ENCODE measurements at places on chromosomes 3 and 15. TPM values are rescaled to one million over a fixed set of nuclear protein-coding genes. Genes with fewer than 3 reads are reported as not detected.

WDR93 gene
- 0.18 TPM for total RNA-seq

SOX2 gene
- total RNA-seq: 0.53 TPM

SV2B gene
- not detected for total RNA-seq

BDH1 gene
- total RNA-seq: 4.2 TPM

DUOXA2 gene
- total RNA-seq: not detected

XPC gene
- 30.7 TPM for total RNA-seq

RBMS3 gene
- 0.86 TPM for total RNA-seq

SI gene
- total RNA-seq: not detected
